NCI-H526 (cell line): ENCODE measurements at places on chromosomes 2 and 18.

DNA sequence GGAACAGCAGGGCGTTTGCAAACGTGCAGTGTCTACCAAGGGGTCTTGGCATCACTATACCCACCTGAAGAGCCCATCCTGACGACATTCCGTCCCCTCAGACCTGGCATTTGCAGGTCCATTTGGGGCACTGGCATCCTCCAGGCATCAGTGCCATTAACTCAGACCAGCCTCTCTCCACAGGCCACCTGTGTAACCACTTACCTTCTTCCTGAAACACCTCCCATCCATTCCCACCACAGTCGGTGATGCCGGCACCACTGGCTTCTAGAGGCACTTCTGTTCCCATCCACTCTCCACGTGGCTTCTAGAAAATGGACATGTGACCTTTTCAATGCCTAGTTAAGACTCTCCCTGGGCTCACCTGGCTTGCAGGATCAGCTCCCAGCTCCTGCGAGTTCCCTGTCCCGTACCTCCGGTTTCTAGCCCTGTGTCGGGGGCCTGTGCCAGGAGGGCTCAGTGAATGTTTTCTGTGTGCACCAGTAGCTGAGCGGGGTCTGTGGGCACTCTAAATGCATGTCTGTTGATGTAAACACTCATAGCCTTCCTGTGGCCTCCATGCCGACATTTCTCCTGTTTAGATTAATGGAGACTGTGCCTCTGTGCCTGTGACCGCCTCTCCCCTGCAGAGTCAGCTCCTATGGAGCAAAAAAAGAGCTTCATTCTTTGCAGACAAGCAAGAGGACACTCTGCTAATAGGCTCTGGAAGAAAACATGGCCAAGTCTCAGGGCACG, 458.0 kb upstream of the HS6ST1 start:
- DNase-seq: no peak

GRCh38 chr2:181054843-181055242, 74.4 kb downstream of the UBE2E3 start:
- no peak for DNase-seq

- no peak for DNase-seq
These were observed 72.8 kb upstream of the TTC39C start for GRCh38 chr18:23941791-23942190.

GRCh38 chr2:227413371-227413770, 25.6 kb upstream of the SCYGR1 start:
- no peak for DNase-seq

DNA sequence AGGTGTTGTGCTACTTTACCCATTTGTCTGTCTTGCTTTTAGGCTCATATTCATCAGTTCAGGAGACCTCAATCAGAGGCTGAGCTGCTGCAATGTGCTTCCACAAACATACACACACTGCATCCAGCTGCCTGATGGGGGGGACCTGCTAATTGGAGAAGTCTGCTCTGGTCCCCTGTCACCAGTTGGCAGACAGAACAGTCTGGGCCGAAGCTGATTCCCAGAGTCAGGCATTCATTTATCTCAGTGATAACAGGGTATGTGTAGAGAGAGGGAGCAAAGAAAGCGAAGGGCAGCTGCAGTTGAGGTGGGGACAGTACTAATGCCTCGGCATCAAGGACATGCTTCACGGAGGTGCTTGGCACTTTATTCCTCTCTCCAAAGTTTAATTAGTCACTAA, 584.3 kb upstream of the PIK3C3 start:
- DNase-seq: no peak

GRCh38 chr18:24987303-24988252, 364.4 kb downstream of the ZNF521 start:
- DNase-seq: no peak

- DNase-seq: no peak
These were observed 59.9 kb downstream of the PTPRM start for GRCh38 chr18:7626922-7627440.

DNA sequence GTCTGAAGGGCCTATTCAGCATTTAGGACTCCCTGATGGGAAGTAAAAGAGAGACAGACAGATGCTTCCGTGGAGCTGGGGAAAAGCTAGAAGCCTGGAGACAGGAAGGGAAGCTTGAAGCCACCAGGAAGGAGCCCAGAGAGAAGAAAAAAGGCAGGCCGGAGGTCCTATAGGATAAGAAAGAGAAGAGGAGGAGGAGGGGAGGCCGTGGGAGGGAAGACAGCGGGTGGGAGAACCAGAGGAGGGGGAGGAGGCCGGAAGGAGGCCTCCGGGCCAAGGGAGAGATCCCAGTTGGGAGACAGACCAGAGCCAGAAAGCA, 107.1 kb upstream of the PKDCC start:
- no peak for DNase-seq

GRCh38 chr2:7744827-7745226, 827.6 kb downstream of the RNF144A start:
- DNase-seq: no peak

- DNase-seq: no peak
These were observed 2.0 kb downstream of the AGPS start for GRCh38 chr2:177394594-177394973.

DNA sequence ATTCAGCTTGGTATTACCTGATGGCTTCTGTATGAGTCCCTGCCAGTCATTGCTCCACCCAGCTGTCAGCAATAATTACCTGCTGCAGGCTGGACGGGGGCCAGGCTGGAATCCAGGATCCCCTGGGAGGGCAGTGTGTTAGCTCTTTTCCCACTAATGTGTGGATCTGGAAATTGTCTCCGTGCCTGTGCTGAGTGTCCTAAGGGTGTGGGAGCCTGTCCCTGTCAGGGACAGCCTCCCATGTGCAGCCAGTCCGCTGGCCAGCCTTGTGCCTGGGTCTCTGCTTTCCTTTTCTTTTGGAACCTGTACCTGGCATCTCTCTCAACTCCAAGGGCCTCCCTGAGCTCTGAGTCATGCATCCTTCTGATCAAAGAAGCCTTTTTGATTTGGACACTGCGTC, 107.2 kb upstream of the SPRED2 start:
- DNase-seq: no peak
